Hippocampal formation (tissue), 2 donors: ENCODE measurements at places on chromosomes 7 and 10.
A peak's percentile ranks its signal among the peaks of the same experiment; 100 is the strongest.

- no peak for DNase-seq
Measured at GRCh38 chr10:13715100-13715499, 128.3 kb downstream of the PRPF18 start.

- DNase-seq, result no peak
Measured at GRCh38 chr7:128421384-128421783, 11.6 kb upstream of the IMPDH1 start.

GRCh38 chr10:86179153-86179524 lies 187.5 kb downstream of the GRID1 start:
- no peak for DNase-seq

DNA sequence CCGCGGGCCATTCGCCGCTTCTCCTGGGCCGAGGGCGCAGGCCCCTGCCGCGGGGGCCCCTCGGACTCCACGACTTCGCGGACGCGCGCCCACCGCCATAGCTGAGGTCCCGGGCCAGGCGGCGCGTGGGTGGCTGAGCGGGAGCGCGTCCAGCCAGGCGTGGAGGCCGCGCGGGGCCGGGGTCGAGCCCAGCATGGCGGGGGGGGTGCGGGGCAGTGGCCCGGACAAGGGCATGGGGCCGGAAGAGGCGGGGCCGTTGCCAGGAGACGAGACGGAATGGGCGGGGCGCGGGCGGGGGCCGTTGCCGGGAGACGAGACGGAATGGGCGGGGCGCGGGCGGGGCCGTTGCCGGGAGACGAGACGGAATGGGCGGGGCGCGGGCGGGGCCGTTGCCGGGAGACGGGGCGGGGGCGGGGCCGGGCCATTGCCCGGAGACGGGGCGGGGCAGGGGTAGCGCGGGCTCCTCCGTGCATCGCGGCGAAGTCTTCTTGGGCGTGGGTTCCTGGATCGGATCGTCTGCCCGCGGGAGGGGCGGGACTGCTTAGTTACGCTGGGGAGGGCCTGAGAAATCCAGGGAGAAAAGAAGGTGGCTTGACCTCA lies 14.8 kb downstream of the ADAM8 start:
- DNase-seq, result peak; percentile 63

GRCh38 chr10:7409045-7409731 lies 1.6 kb downstream of the SFMBT2 start:
- no peak for DNase-seq

DNA sequence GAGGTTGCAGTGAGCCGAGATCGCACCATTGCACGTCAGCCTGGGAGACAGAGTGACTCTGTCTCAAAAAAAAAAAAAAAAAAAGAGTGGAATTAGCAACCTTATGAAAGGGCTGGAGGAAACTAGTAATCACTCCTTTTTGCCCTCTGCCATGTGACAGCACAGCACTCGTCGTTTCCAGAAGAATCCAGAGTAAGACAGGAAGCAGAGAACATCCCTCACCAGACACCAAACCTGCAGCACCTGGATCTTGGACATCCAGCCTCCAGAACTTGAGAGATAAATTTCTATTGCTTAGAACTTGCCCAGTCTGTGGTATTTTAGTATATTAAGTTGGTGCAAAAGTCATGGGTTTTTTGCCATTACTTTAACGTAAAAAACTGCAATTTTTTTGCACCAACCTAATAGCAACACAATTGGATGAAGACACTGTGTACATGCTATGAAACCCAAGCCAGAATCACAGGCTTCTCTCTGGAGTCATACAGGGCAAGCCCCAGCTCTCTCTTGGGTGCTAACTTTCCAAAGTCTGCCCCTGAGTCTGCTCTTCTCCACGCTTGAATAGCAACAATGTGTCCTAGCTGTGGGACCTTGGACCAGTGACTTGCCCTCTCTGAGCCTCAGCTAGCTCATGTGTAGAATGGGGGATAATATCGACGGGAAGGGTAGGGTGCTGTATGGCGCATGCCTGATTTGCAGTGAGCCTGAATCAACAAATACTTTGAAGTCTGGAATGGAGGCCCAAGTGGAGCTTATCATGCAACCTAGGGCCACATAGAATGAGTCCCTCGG lies 55.1 kb downstream of the CHST3 start:
- DNase-seq, result no peak

DNA sequence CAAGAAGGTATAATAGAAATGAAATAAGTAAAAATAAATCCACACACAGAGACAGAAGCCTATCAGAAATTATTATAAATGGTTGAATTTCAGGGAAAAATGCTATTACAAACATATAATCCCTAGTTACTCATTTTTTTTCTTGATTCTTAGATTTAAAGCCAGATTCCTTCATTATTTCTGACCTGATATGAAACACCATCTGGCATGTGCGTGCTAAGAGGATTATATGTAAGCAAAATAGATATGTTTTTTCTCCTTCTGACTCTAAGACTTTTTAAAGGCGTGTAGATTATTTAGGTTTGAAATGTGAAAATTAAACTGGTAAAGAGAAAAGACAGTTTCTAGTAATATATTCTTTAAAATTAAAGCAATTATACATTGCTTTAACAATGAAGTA lies 236.7 kb upstream of the ETV1 start:
- DNase-seq, result no peak

- no peak for DNase-seq
Measured at GRCh38 chr7:54129035-54129434, 413.1 kb upstream of the VSTM2A start.

GRCh38 chr7:128424686-128425275 lies 15.0 kb upstream of the IMPDH1 start:
- no peak for DNase-seq

GRCh38 chr7:95690367-95690947 lies 81.9 kb upstream of the DYNC1I1 start:
- peak; percentile 18 for DNase-seq

DNA sequence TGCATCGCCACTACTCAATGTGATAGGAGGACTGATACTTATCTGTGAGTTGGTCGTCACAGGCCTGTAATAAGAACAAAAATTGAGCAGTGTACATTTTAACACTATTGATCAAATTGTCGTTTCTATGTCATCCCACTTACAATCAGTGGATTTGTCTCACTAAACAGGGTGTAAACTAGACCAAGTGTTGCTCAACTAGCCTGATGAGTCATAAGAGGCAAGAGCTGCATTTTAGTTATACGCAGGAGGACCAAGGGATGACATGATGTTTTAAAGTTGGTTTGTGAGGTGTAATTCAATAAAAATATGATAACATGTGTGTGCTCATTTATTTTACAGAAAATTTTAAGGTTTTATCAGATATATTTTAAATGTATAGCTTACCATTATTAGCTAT lies 1239.2 kb downstream of the REEP3 start:
- no peak for DNase-seq

- DNase-seq, result no peak
Measured at GRCh38 chr7:112484671-112485167, 3.9 kb downstream of the LSMEM1 start.

- no peak for DNase-seq
Measured at GRCh38 chr10:88670497-88670896, 6.3 kb downstream of the LIPF start.

GRCh38 chr10:85914720-85915119 lies 451.9 kb downstream of the GRID1 start:
- no peak for DNase-seq

- no peak for DNase-seq
Measured at GRCh38 chr10:126205486-126206205, 182.6 kb downstream of the ADAM12 start.

DNA sequence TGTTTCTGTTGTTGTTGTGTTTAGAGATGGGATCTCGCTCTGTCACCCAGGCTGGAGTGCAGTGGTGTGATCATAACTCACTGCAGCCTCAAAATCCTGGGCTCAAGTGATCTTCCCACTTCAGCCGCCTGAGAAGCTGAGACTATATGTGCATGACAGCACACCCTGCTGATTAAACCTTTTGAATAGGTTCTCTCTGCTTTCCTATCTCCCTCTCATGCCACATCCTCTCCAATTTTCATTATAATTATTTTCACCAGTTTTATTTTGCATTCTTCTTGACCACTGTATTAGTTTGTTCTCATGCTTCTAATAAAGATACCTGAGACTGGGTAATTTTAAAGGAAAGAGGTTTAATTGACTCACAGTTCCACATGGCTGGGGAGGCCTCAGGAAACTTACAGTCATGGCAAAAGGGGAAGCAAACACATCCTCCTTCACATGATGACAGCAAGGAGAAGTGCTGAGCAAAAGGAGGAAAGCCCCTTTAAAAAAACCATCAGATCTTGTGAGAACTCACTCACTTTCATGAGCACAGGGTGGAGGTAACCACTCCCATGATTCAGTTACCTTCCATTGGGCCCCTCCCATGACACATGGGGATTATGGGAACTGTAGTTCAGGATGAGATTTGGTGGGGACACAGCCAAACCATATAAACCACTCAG lies 12.9 kb downstream of the AGK start:
- no peak for DNase-seq

DNA sequence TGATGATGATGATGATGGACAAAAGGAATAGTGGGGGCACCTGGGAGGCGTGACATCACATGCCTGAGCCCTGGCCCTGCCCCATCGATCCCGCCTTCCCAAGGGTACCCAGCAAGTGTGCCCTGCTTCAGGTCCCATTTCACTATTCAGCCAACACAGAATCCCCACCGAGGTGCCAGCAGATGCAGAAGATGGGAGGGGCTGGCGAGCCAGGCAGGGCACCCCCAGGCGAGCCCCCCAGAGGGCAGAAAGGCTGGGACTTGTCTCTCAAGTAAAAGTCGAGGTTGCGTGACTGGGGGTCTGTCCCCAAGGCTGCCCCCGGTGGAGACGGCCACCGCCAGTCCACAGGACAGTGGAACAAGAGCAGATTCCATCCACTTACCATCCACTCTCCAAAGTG lies 57.5 kb downstream of the INSIG1 start:
- DNase-seq, result no peak

DNA sequence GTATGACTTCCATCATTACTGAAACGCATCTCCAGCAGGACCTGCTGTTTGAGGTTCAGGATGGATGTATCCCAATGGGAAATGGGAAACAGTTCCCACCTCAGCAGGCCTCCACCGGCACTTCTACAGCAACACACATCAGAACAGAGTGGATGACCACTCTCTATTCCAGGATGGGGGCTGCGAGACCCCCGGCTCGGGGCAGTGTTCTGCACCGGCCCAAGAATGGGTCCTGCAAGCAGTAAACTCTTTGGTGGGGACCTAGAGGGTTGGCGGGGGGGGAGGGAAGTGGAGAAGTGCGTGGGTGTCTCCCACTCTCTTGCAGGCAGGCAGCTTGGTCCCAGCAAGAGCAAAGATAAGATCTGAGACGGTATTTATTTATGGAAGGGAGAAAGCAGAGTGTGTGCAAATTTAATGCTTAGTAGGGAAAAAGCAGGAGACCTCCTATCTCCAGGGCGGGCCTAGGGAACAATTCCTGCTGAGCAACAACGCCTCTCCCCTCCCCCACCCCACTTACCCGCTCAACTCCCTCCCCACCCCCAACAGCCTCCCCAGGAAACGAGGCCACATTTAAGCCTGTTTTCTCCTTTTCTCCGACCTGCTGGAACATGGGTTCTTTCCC lies 4.0 kb downstream of the SFMBT2 start:
- DNase-seq, result no peak

DNA sequence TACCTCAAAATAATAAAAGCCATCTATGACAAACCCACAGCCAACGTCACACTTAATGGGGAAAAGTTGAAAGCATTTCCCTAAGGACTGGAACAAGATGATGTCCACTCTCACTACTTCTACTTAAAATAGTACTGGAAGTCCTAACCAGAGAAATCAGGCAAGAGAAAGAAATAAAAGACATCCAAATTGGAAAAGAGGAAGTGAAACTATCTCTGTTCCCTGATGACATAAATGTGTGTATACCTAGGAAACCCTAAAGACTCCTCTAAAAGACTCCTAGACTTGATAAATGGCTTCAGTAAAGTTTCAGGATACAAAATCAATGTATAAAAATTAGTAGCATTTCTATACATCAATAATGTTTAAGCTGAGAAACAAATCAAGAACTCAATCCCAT lies 314.1 kb downstream of the WDR37 start:
- DNase-seq, result no peak

DNA sequence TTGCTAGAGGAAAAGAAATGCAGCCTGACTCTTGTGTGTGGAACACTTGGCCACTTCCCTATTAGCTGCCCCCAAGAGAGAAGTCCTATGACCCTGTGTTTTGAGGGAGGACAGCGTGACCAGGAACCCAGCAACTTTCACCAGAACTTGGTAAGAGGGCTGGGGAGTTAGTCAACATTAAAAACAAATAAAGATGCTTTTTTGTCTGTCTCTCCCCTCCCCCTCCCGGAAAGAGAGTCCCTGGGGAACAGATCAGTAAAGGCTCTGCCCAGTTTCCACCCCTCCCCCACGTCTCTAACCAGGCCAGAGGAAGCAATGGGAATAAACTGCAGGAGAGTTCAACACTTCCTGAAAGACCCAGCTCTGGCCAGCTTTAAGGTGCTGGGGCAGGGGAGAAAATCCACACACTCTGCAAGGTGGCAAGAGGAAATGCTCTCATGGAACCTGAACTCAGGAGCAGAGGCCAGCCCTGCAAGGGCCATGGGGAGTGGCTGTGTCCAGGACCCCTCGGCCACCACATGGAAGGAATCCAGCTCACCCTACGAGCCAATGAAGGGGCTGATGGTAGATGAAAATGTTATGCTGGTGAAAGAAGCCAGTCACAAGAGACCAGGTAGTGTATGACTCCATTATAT lies 21.5 kb downstream of the SH3PXD2A start:
- peak; percentile 31 for DNase-seq

GRCh38 chr10:7567911-7568620 lies 98.7 kb downstream of the ITIH5 start:
- DNase-seq, result no peak

DNA sequence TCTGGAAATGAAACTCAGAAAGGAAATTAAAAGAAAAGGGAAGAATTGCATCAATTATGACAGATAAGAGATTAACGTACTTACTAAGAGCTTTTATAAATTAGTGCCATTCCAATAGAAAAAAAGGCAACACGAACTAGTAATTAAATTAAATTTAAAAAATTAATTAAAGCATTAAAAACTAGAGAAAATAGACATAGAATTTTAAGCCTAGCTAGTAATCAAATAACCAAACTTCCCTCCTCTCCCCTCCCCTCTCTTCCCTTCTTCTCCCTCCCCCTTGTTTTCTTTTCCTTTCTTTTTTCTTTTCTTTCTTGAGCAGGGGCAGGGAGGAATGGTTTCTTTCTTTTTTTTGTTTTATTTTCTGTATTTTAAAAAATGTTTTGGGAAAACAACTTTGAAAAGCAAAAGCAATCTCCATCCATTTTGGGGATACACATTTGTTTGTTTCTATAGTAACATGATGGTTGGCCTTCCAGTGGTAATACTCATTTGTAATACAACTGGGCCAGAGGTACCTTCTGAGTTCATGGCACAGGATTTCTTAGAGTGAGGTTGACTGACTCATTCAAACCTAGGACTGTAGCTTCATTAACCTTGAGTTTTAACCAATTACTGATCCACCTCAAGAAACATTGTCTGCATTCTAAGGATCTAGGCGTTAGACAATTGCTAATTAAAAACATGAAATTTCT lies 132.6 kb downstream of the ST7 start:
- no peak for DNase-seq

GRCh38 chr7:117096330-117096729 lies 143.0 kb downstream of the ST7 start:
- DNase-seq, result no peak
